ENCODE measurements at places on chromosomes 2 and 18.

GRCh38 chr2:206230060-206230762, 44.3 kb upstream of the ZDBF2 start:
- DNase-seq = no peak
- peak overlapping the region; percentile 16 for H3K4me3 ChIP-seq
- peak overlapping the region; percentile 84 for H3K27ac ChIP-seq
- no peaks in the 10 kb centered on the region for H3K27me3 ChIP-seq
- H3K4me1 ChIP-seq = peaks cover 35% of the 10 kb centered on the region

DNA sequence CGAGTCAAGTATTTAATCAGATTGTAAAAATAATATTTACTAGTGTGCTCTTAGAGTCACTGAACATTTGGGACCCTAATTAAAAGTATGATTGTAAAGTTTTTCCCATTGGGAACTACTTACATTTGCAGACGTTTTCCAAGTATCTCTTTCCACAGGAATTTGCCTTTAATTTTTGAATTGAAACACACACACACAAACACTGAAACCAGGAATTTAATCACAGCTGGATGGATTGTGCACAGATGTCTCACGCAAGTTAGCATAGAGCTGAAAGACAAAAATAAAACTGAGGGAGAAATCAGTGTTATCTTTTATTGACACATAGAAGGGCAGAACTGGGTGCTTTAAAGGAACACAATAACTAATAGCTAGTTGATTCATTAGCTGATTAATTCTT, 230.7 kb downstream of the RND3 start:
- no peak overlapping the region for H3K4me3 ChIP-seq
- DNase-seq = no peak
- no peak overlapping the region for H3K27ac ChIP-seq
- no peaks in the 10 kb centered on the region for H3K36me3 ChIP-seq
- H3K27me3 ChIP-seq = no peaks in the 10 kb centered on the region

GRCh38 chr2:236785611-236786057, 216.0 kb downstream of the ACKR3 start:
- H3K27ac ChIP-seq = no peak overlapping the region
- no peaks in the 10 kb centered on the region for H3K36me3 ChIP-seq
- H3K27me3 ChIP-seq = no peaks in the 10 kb centered on the region

GRCh38 chr18:37769826-37770225, 204.2 kb upstream of the CELF4 start:
- no peaks in the 10 kb centered on the region for H3K36me3 ChIP-seq
- H3K27ac ChIP-seq = no peak overlapping the region
- H3K4me3 ChIP-seq = no peak overlapping the region

GRCh38 chr2:73746015-73746876, 9.1 kb upstream of the TPRKB start:
- no peak overlapping the region for H3K4me3 ChIP-seq
- peaks cover 13% of the 10 kb centered on the region for H3K36me3 ChIP-seq
- no peaks in the 10 kb centered on the region for H3K4me1 ChIP-seq
- no peak for DNase-seq

DNA sequence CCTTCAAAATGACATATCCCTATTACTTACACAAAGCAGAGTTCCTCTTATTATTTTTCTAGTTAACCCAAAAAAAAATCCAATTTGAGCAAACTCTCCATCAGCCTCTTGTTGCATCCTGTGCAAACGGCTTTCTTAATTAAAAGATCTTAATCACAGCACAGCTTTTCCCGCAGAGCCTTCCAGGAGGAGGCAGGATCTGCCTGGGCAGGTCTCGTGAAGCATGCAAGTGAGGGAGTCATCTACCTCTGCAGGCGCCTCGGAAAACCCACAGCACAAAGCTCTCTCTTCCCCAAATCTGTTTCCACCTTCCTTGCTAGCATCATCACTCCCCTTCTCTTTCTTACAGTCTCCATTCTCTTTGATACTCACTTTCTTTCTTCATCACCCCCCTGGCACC, 100.4 kb downstream of the EN1 start:
- no peak overlapping the region for H3K27ac ChIP-seq
- no peak overlapping the region for H3K4me3 ChIP-seq
- no peaks in the 10 kb centered on the region for H3K27me3 ChIP-seq
- no peaks in the 10 kb centered on the region for H3K4me1 ChIP-seq
